ENCODE measurements at places on chromosomes 3 and 15.

GRCh38 chr3:117987256-117987655 is 1047.4 kb downstream of the IGSF11 start:
- DNase-seq, result no peak

GRCh38 chr3:33093847-33094246 is 3.1 kb downstream of the GLB1 start:
- no peak for DNase-seq

DNA sequence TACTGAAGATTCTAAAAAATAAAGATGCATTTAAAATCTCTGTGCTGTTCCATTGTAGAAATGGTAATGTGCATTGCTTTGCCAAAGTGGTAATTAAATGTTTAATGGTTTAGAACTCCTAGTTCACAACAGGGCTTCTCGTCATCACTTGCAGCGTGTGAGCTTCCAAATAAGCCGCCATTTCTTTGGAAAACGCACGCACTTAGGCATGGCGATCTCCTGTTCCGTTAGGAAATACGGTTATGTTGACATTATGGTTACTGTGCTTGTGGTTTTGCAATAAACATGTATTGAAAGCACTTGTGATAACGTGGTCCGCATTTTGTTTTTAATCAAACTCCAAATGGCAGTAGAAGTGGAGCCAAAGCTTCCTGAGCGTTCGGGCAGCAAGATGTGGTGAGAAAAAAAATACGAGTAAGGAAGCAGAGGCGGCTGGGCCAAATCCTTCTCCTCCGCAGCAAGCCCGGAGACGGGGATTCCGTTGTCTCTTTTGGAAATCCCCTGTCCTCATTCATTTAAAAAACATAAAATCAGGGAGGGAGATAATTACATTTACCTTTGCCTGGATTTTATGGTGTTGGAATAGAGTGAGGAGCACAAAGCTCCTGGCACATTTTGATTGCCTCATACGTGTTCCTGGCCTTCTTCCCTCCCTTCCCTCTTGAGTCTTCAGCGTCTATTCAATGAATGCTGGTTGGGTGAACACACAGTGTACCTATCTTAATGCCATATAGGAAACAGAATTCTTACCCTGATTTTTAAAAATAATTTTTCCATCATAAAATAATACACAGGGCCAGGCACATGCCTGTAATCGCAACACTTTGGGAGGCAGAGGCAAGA is 97.5 kb downstream of the SLC49A4 start:
- DNase-seq, result no peak

- DNase-seq, result no peak
Measured at GRCh38 chr15:101269479-101270223, 7.6 kb downstream of the SELENOS start.

GRCh38 chr3:116316771-116317170 is 128.5 kb downstream of the LSAMP start:
- DNase-seq, result no peak

- no peak for DNase-seq
Measured at GRCh38 chr15:31202953-31203352, 101.4 kb upstream of the TRPM1 start.

DNA sequence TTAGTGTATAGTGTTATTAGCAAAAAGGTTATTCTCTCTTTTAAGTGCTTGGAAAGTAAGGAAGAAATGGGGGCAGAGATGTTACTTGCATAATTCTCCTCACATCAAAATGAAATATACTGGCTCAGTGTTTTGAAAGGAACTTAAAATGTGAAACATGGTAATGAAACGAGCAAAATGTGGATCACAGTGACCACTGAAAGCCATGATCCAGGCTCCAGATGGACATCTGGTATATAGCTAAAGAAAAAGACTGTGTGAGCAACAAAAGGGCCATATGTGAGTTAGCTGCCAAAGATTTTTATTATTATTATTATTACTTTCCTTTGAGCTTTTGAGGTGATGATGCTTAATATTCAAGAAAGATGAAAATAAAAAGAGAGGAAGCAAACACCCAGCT is 89.6 kb downstream of the GAP43 start:
- no peak for DNase-seq

- no peak for DNase-seq
Measured at GRCh38 chr15:86555098-86555497, 475.4 kb downstream of the AGBL1 start.

GRCh38 chr3:42661593-42662022 is 8.1 kb downstream of the ZBTB47 start:
- no peak for DNase-seq

GRCh38 chr15:90221246-90221900 is 12.4 kb downstream of the CIB1 start:
- no peak for DNase-seq

GRCh38 chr3:115814778-115815380 is 191.6 kb downstream of the GAP43 start:
- DNase-seq, result peak; percentile 55

DNA sequence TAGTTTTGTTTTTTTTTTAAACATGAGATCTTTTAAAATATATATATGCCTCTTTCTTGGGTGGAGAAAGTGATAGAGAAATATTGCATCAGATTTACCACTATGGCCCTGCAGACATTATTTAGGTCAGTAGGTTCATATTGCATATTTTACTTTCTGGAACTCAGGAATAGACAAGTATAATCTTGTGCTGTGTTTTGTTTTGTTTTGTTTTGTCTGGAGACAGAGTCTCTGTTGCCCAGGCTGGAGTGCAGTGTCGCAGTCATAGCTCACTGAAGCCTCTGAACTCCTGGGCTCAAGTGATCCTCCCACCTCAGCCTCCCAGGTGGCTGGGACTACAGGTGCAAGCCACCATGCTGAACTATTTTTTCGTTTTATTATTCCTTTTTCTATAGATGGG is 21.5 kb upstream of the DUT start:
- DNase-seq, result no peak

- peak; percentile 65 for DNase-seq
Measured at GRCh38 chr3:18444595-18445400, 19.7 kb upstream of the SATB1 start.

DNA sequence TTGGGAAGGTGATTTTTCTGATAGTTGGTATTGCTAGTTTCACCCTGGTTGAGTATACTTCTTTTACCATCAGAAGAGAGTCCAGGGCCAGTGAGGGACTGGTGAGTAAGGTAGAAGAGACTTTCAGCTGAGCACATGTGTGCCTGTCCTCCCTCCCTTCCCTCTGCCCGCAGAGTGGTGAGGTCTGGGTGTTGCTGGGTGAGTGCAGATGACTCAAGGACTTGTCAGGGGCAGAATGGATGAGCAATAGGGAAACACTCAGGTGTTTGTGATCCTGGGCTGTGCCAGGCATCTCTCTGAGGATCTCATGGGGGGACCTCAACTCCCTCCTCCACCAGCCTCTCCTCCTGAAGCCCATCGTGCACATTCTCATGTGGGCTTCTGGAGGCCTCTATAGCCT is 76.0 kb upstream of the GSK3B start:
- no peak for DNase-seq

DNA sequence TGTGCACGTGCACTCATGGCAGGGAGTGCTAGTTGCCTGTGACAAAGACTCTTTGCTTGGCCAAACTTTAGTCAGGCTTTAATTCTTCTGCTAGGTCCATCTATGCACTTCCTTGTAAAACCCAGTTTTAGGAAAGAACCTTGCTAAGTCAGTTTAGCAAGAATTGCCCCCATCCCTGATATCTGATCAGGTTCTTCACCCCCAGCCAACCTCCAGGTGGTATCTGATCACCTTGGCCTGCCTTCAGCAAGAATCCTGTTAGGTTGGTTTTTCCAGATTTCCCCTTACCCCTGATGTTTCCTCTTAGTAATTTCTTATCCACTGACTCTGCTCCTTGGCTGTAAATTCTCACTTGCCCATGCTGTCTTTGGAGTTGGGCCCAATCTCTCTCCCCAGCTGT is 8.4 kb downstream of the HSPBAP1 start:
- no peak for DNase-seq

DNA sequence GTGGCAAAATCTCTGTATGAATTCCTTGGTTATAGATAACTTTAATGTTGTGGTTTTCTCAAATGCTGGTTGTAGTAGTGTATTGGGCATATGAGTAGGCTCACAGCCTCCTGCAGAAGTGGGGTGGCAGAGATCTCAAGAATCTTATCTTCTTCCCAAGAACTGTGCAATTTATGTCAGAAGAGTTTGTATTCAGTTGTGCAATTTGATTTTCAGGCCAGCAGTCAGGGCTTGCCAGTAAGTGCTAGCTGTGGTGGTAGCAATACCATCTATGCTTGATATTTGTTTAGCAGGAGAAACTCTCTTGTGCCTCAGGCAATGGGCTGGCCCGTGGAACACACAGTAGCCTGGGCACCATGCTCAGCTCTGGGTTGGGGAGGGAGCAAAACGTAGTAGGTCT is 58.4 kb upstream of the GOLIM4 start:
- no peak for DNase-seq
